SJSA1 (cell line): ENCODE measurements at places on chromosomes 3 and 15.
A peak's percentile ranks its signal among the peaks of the same experiment; 100 is the strongest.

DNA sequence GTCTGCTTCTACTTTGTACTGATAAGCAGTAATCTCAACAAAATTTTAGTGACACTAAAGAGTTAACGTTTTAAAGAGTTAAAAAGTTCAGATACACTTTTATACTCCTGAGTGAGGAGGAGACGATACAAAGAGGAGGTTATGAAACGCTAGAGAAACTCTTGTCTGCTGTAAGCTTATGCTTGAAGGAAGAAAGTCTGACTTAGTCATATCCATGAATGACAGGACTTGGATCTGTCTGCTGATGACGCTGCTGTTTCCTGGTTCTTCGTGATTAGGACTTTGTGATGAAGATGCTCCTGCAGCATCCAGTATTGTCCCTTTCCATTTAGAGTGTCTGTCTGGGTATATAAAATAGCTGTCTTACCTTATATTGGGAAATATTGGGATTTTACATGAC lies 15.8 kb downstream of the TCF12 start:
- DNase-seq = no peak

DNA sequence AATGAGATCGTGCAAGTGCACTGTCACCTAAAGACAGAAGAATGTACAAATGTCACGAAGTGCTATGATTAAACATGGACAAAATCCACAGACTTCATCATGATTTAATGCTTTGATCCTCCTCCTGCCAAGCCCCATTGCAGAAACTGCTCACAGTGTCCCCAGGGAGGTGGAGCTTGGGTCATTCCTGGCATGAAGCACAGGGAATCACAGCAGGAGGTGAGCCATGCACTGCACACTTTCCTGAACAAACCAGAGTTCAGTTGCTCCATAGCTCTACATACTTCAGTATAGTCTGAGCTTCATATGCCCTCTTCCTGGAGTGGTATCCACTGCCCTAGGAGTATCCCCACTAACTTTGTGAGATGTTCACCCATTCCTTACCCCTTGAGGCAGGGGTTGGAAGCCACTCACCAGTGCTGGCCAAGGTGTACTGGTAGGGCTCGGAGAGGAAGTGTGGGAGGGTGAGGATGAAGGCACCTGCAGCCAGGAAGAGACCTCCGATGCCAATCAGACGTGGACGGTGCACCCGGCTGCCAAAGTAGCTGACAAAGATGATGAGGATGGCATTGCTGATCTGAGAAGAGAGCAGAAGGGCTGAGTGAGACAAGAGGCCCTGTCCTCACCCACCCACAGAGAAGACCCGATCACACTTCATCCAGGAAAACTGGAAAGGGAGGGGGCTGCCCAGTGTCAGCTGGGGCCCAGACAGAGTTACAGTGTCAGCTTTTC lies 56.3 kb downstream of the SLCO2A1 start:
- DNase-seq = no peak

DNA sequence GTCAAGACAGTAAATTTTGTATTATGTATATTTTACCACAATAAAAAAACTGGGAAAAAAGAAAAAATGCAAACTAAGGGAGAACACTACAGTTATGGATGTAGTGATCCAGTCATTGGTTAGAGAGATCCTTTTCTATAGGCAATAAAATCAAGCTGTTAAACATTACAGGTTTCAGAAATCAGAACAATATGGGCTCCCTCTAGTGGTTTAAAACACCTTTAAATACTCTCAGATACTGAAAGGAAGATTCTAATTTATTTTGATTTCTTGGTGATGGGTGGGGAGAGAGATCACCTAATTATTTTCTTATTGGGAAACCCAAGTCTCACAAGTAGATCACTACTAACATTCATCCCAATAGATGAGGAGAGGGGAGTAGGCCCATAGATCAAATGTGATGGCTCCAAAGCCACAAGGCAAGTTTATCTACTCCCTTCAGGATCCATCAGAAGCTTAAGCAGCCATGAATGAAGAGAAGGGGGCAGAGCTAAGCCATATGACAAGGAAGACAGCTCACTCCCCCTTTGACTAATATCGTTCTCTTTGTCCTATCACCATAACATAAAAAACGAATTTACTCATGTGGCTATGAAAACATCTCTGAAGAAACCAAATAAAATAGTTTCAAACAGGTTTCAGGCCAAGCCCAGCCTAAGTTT lies 118.6 kb downstream of the ANO10 start:
- peak; percentile 5 for DNase-seq

- DNase-seq = no peak
Observed at GRCh38 chr15:36977659-36978058, 122.7 kb downstream of the MEIS2 start.

- no peak for DNase-seq
Observed at GRCh38 chr3:11629716-11630115, 14.0 kb downstream of the VGLL4 start.

GRCh38 chr3:119322021-119322834 lies 28.0 kb downstream of the ARHGAP31 start:
- DNase-seq = no peak

DNA sequence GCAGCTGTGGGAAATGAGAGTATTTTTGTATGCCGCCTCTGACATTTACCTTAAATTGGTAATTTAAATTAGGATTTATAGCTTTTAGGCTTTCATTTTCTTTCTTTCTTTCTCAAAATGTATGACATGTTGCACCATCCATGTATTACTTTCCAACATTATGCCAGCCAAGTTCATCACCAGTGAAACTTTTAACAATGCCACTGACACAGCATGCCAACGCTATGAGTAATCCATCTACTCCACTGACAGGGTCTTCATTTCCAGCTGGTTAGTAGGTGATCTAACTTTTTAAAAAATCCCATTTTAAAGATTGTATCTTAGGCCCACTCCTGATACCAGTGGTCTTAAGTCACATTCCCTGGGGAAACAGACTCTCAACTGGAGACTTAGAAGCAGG lies 21.8 kb upstream of the CLDN16 start:
- DNase-seq = peak; percentile 23

DNA sequence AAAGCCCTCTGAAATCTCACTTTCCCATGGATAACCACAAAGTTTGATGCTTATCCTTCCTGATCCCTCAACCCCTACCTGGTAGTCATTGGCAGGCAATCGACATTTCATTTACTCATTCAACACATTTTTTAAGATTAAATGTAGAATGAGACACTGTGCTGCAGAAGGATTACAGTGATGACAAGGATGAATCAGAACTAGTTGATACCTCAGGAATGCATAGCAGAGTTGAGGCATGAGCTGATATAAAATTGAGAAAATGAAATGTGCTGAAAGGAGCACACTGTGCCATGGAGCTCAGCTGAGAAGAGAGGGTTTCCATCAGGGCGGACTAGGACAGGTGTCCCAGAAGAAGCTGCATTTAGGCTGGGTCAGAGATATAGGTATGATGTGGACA lies 48.9 kb upstream of the ACTL6A start:
- DNase-seq = no peak

DNA sequence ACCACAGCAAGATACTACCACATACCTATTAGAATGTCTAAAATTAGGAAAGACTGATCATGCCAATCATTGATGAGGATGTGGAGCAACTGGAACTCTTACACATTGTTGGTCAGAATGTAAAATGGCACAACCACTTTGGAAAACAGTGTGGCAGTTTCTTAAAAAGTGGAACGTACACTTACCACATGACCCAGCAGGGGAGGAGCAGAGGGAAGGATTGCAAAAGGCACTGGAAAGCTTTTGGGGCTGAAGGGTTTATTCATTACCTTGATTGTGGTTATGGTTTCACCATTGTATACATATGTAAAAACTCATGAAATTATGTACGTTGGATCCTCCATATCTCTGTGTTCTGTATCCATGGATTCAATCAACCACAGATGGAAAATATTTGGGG lies 3.3 kb upstream of the EHD4 start:
- DNase-seq = no peak

GRCh38 chr3:10223676-10224639 lies 24.3 kb upstream of the TATDN2 start:
- no peak for DNase-seq

- no peak for DNase-seq
Observed at GRCh38 chr3:41188306-41188705, 11.0 kb upstream of the CTNNB1 start.

- DNase-seq = no peak
Observed at GRCh38 chr3:42012383-42012934, 50.6 kb upstream of the ULK4 start.

- no peak for DNase-seq
Observed at GRCh38 chr3:196596355-196596754, 27.9 kb downstream of the FBXO45 start.

- DNase-seq = peak; percentile 50
Observed at GRCh38 chr15:58957101-58957973, 23.9 kb upstream of the SLTM start.

GRCh38 chr3:72123908-72124441 lies 339.0 kb upstream of the PROK2 start:
- DNase-seq = peak; percentile 57

DNA sequence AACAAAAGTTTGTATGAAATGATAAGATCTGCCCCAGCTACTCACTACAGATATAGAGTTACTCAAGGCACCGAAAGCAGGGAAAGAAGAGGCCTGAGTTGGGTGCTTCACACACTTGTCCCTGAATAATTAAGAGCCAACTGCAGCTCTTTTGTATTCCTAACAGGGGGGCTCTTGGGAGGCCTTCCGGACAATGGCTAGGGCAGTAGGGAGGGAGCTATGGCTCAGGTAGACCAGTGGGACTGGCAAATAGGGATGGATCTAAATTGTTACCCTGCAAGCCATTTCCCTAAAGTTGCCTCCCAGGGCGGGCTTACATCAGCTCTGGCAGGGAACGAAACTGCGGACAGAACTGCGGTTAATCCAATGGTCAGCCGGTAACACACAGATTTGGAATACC lies 6.2 kb downstream of the SEMA5B start:
- no peak for DNase-seq

DNA sequence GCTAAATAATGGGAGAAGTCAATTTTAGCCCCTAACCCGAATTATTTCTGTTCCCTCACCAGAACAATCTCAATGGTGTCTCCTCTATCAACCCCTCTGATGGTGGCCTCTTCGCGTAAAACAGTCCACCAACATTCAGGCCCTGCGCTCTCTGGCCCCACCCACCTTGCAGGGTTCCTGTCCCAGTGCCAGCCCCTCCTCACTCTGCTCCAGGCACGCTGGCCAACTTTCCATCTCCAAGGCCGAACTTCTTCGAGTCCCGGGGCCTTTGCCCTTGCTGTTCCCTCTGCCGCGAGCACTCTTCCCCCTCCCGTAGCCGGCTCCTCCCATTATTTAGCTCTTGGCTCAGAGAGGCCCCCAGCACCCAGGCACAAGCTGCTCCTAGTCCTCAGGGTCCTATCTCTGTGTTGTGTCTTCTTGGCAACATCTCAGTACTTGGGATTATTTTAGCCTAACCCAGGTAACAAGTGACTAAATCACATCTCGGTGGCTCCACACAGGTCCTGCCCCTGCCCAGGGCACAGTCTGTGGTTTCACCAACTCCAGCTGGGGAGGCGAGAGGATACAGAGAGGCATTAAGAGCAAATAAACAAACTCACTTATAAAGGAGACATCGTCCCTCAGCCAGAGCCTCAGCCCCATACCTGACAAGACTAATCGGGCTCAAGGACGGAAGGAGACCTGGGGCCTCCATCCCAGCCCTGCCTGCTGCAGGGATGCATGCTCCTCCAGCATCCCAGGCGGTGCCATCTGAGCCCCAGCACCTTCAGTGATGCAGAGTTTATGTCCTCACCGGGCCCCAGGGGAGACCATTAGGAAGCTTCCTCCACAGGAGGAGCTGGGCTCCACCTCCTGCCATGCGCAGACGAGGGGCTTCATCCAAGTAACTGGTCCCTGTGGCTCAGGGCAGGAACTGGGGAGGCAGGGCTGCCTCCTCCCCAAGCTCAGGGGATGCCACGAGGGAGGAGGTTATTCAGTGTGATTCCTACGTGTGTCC lies 19.7 kb upstream of the IQSEC1 start:
- DNase-seq = no peak
